ENCODE measurements at places on chromosomes 6 and 20. TPM values are rescaled to one million over a fixed set of nuclear protein-coding genes. Genes with fewer than 3 reads are reported as not detected.
A peak's percentile ranks its signal among the peaks of the same experiment; 100 is the strongest.

GRCh38 chr6:96777113-96777512, 60.2 kb downstream of the GPR63 start:
- H3K27ac ChIP-seq: no peak overlapping the region
- H3K36me3 ChIP-seq: no peaks in the 10 kb centered on the region
- peak overlapping the region; percentile 22 for H3K4me3 ChIP-seq
- no peaks in the 10 kb centered on the region for H3K27me3 ChIP-seq
- no peaks in the 10 kb centered on the region for H3K4me1 ChIP-seq
- no peak for DNase-seq

DNA sequence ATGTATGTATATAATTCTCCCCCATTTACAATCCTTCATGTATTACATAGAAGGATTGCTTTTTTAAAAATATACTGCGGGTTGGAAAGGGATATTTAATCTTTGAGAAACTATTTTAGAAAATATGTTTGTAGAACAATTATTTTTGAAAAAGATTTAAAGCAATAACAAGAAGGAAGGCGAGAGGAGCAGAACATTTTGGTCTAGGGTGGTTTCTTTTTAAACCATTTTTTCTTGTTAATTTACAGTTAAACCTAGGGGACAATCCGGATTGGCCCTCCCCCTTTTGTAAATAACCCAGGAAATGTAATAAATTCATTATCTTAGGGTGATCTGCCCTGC, 3.6 kb downstream of the FOXC1 start:
- H3K27ac ChIP-seq: no peak overlapping the region
- peaks cover 18% of the 10 kb centered on the region for H3K4me1 ChIP-seq
- peaks cover 42% of the 10 kb centered on the region for H3K27me3 ChIP-seq
- H3K4me3 ChIP-seq: no peak overlapping the region
- no peak for DNase-seq

DNA sequence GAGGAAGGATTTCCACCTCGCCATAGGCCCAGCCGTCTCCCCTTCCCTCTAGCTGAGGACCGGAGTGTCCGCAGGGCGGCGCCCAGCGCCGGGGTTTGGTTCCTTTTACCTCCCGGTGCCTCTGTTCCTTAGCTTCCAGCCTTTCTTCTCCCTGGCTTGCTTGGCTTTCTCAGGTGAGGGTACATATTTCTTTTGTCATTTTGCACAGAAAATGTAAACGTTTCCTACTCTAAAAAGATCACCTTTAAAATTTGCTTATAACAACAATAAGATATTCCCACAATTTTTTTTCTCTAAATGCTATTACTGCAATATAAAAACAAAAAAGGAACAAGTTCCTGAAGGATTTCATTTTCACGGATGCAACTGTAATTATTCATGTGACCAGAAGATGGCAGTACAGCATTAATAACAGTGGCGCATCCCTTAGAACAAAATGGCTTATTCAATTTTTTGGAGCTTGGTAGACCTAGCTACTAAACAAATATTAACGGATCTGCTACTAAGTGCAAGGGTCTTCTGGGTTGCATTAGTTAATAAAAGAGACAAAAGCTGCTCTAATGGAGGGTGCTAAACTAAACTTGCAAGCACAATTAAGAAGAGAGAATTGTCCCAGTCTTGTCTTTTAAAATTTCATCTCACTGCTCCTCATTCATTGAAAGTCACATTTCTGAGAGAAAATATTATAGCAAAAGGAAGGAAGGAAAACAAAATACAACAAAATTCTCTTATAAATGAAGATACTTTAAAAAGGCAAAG, 172.9 kb downstream of the ADGRG6 start:
- no peak overlapping the region for H3K27ac ChIP-seq
- no peak overlapping the region for H3K4me3 ChIP-seq
- H3K36me3 ChIP-seq: no peaks in the 10 kb centered on the region
- peaks cover 2% of the 10 kb centered on the region for H3K27me3 ChIP-seq
- H3K4me1 ChIP-seq: no peaks in the 10 kb centered on the region
- peak; percentile 17 for DNase-seq

- H3K36me3 ChIP-seq: no peaks in the 10 kb centered on the region
- H3K4me3 ChIP-seq: no peak overlapping the region
- H3K27me3 ChIP-seq: no peaks in the 10 kb centered on the region
- H3K4me1 ChIP-seq: no peaks in the 10 kb centered on the region
These were observed 35.6 kb downstream of the RIOK1 start for GRCh38 chr6:7424967-7425807.

DNA sequence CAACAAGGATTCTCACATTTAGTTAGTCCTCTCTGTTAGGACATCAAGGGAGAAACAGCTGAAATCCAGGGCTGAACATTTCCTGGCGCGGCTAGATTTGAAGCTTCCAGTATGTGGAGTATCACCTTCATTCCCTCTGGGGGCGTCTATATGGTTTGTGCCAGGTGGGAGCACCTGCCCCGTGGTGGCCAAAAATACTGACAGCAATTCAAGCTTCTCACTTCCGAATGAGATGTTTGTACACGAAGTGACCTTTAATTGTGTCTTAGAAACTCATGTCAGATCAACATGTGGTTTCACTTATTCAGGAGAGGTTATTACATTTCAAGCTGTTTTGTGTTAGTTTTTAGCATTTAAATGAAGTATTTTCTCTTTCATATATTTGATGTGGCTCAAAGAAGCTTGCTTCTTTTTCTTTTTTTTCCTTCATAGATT, 67.3 kb upstream of the ZNF217 start:
- H3K4me1 ChIP-seq: peaks cover 52% of the 10 kb centered on the region
- H3K4me3 ChIP-seq: peak overlapping the region; percentile 91
- no peaks in the 10 kb centered on the region for H3K27me3 ChIP-seq
- DNase-seq: no peak

DNA sequence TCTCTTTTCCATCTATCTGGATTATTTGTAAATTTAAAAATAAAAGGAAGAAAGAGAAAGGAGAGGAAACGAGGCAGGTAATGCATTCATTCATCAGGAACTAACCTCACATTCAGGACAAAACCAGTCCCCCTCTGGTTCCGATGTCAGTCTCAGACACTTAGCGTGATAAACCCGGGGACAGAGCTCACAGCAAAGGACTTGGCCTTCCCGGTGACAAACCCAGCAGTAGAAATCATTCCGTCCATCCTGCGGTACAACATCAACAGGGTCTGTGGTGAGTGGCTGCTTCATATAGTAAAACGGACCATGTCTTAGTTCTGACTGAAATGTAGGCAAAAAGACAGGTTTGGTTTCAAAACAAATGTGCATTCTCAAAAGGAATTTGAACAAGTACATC, 57.9 kb downstream of the ZMYND8 start:
- DNase-seq: no peak
- no peaks in the 10 kb centered on the region for H3K27me3 ChIP-seq
- H3K27ac ChIP-seq: no peak overlapping the region
- H3K4me1 ChIP-seq: no peaks in the 10 kb centered on the region
- peaks cover 26% of the 10 kb centered on the region for H3K36me3 ChIP-seq

DNA sequence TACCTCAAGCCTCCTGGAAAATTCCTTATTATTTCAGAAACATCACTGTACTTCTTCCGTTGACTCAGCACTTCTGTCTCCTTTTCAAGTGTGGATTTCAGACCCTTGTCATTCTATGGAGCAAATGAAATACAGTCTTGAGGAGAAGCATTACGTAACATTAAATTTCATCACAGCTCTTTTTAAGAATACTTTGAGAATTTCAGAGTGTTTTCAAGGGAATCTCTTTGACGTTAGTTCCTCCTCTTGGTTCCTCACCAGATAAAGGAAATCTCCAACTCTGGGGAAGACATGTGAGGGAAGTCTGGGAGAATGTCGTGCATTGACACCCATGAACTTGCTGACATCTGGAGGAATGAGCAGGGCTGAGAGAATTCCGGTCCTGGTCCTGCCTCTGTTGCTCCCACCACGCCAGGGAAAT, 32.3 kb downstream of the UST start:
- DNase-seq: no peak
- no peaks in the 10 kb centered on the region for H3K27me3 ChIP-seq
- H3K27ac ChIP-seq: no peak overlapping the region
- H3K36me3 ChIP-seq: no peaks in the 10 kb centered on the region
- H3K4me1 ChIP-seq: peaks cover 57% of the 10 kb centered on the region
- H3K4me3 ChIP-seq: no peak overlapping the region

- no peak overlapping the region for H3K27ac ChIP-seq
- no peaks in the 10 kb centered on the region for H3K36me3 ChIP-seq
These were observed 113.7 kb downstream of the TNFAIP3 start for GRCh38 chr6:137980777-137981176.

DNA sequence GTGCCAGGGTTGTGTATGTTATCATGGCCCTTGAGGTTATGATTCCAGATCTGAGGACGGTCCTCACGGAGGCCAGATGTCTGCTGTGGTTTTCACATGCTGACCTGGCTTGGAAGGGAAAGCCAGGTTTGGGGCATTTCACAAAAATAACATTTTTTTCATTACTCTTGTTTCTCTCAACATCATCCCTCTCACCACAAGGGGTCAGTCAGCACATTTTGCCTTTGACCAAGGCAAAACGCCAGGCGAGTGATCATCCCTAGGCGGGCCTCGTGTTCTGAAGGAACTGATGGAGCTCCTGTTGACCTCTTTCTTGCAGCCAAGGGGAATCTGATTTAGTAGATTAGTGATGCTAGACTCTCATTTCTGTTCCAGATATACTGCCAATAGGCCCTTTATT, 133.5 kb downstream of the TBC1D7 start:
- H3K27ac ChIP-seq: no peak overlapping the region
- peak; percentile 62 for DNase-seq
- peaks cover 25% of the 10 kb centered on the region for H3K4me1 ChIP-seq
- no peak overlapping the region for H3K4me3 ChIP-seq
- H3K27me3 ChIP-seq: no peaks in the 10 kb centered on the region

- no peaks in the 10 kb centered on the region for H3K27me3 ChIP-seq
- no peak overlapping the region for H3K27ac ChIP-seq
- H3K36me3 ChIP-seq: peaks cover 21% of the 10 kb centered on the region
- H3K4me1 ChIP-seq: peaks cover 30% of the 10 kb centered on the region
- DNase-seq: no peak
These were observed 678.1 kb downstream of the KIF16B start for GRCh38 chr20:15895126-15895525.

DNA sequence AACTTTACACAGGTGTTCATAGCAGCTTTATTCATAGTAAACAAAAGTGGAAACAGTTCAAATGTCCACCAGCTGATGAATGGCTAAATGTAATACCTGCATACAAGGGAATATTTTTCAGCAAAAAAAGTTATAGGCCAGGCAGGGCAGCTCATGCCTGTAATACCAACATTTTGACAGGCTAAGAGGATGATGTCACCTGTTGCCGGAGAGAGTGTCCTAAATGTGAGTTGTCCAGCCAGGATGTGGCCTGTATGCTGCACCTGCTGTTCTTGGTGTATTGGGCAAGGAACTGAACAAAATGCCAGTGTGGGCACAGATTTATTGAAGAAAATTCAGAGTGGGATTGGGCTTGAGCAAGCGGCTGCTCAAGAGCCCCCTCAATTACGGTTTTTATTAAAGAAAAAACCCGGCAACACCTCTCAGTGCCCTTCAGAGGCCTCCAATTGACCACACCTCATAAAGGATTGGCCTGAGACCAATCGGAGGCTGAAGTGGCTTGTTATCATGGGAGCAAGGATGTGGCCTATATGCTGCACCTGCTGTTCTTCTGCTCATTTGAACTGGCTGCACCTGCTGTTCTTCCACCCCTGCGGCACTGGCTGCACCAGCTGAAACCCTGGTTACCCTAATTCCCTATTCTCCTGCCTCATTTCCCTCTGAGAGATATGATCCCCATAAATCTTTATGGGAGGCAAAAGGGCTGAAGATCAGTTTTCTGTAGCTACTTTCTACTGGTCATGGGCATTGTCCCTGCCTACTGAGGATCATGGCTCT, 164.3 kb upstream of the PROKR2 start:
- H3K36me3 ChIP-seq: no peaks in the 10 kb centered on the region
- H3K4me3 ChIP-seq: no peak overlapping the region
- no peaks in the 10 kb centered on the region for H3K4me1 ChIP-seq

- no peak overlapping the region for H3K4me3 ChIP-seq
- no peaks in the 10 kb centered on the region for H3K27me3 ChIP-seq
- H3K4me1 ChIP-seq: no peaks in the 10 kb centered on the region
- H3K27ac ChIP-seq: no peak overlapping the region
- DNase-seq: no peak
These were observed 591.1 kb downstream of the PTPRT start for GRCh38 chr20:42598581-42598980.

DNA sequence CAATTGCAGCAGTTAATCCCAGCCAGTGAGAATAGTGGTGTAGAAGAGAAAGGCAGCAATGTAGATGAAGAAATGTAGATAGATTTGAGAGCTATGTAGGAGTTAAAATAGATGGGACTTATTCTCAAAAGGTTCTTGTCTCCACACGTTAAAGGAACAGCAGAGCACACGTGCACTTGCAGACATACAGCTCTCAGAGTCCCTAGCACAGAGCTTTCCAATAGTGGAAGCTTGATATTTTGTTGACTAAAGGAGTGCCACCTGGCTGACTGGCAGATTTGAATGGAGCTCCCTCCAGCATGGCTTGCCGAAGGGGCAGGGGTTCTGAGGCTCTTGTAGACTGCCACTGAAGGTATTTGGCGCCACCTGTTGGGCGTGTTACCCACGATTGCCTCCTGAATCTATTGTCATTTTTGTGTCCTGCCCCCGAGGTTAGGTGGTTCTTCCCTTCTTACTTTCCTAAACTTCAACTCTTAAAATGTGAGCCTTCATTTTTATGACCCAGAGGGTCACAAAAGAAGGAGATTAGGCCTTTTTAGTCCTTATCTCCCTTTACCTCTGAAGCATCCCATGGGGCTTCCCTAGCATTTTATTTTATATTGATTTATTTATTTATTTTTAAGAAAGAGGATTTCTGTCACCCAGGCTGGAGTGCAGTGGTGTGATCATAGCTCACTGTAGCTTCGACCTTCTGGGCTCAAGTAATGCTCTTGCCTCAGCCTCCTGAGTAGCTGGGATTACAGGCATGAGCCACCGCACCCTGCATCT, 16.4 kb downstream of the BRD2 start:
- H3K27ac ChIP-seq: peak overlapping the region; percentile 52
- peak; percentile 84 for DNase-seq
- H3K4me3 ChIP-seq: no peak overlapping the region
- peaks cover 35% of the 10 kb centered on the region for H3K4me1 ChIP-seq
- no peaks in the 10 kb centered on the region for H3K27me3 ChIP-seq

- no peaks in the 10 kb centered on the region for H3K27me3 ChIP-seq
- peak overlapping the region; percentile 85 for H3K27ac ChIP-seq
- H3K4me1 ChIP-seq: peaks cover 88% of the 10 kb centered on the region
- H3K36me3 ChIP-seq: peaks cover 34% of the 10 kb centered on the region
These were observed 9.9 kb downstream of the IRF4 start for GRCh38 chr6:401239-401993.

DNA sequence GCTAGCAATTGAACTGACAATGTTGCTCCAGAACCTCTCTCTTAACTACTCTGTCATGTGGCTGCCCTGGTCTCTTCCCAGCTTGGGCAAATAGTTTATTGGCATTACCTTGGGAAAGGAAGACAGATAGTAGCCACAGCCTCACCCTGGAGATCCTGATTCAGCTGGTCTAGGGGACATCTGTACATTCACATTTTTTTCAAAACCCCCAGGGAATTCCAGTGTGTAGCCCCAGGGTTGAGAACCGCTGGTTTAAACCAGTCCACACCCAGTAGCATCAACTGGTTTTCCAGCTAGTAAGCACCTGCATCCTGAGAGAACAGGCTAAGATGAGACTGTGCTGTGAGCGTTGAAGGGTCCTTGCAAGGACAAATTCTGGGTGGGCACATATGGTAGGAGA, 9.6 kb downstream of the SCUBE3 start:
- H3K27me3 ChIP-seq: peaks cover 18% of the 10 kb centered on the region
- H3K4me1 ChIP-seq: no peaks in the 10 kb centered on the region
- no peaks in the 10 kb centered on the region for H3K36me3 ChIP-seq
- no peak overlapping the region for H3K4me3 ChIP-seq
- no peak overlapping the region for H3K27ac ChIP-seq

- no peak overlapping the region for H3K4me3 ChIP-seq
- DNase-seq: no peak
- no peaks in the 10 kb centered on the region for H3K27me3 ChIP-seq
These were observed 67.5 kb upstream of the FUT9 start for GRCh38 chr6:95948324-95948723.

The MDFI gene
- not detected for polyA plus RNA-seq

The NRSN1 gene
- polyA plus RNA-seq: not detected

The FAM209A gene
- not detected for polyA plus RNA-seq
